T-cell (primary cell): ENCODE measurements at places on chromosomes 1 and 21.
A peak's percentile ranks its signal among the peaks of the same experiment; 100 is the strongest.

GRCh38 chr1:244234009-244234643 lies 183.0 kb downstream of the ZBTB18 start:
- DNase-seq, result no peak

DNA sequence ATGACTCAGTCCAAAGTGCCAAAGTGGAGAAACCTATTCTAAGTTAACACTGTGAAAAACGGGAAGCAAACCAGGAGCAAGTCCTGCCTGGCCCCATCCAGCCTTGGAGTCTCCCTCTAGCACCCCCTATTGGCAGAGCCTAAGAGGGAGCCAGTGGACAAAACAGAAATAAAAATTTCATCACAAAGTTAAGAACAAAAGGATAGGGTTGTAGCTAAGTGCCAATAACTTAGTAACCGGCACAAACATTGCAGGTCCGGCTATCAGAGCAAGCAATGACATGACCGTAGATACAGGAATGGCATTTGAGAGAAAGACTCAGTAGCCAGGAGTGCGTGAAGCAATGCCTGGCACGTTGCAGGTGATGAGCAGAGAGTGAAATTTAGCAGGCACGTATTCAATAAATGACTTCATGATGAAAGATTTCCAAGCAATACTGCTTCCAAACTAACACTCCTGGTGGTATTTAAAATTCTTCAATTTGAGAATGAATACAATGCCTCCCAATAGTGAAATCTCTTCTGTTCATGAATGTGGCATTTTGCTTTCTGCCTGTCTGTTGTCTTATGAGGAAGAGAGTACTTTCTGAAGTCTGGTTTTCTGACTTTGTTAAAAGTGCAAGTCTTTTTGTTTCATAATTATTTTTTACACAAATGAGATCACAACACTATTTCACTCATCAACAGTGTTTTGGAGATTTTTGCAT lies 391.0 kb downstream of the OMA1 start:
- DNase-seq, result no peak

- DNase-seq, result no peak
Observed at GRCh38 chr1:26469558-26469957, 2.7 kb upstream of the HMGN2 start.

DNA sequence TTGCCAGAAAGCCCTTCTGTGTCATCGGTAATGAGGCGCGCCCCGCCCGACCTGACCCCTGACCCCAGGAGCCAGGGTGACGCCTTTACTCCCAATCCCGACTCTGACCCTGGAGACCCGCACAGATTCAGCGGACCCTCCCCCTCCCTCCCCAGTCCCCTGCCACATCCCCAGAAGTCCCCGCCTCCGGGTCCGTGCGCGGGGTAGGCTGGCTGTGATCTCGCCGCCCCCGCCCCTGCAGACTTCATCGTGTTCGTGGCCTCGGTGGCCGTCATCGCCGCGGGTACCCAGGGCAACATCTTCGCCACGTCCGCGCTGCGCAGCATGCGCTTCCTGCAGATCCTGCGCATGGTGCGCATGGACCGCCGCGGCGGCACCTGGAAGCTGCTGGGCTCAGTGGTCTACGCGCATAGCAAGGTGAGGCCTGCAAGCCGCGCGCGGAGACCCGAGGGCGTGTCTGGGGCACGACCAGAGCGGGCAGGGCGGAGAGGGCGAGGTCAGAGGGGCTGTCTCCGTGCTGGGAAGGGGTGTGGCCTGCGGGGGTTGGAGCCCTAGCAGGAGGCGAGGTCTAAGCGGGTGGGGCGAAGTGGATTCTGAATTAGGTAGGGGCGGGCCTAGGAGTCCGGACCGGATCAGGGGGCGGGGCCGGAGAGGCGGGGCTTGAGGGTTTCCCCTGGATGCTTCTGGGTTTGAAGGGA lies 34.8 kb downstream of the KCNQ4 start:
- DNase-seq, result peak; percentile 81

DNA sequence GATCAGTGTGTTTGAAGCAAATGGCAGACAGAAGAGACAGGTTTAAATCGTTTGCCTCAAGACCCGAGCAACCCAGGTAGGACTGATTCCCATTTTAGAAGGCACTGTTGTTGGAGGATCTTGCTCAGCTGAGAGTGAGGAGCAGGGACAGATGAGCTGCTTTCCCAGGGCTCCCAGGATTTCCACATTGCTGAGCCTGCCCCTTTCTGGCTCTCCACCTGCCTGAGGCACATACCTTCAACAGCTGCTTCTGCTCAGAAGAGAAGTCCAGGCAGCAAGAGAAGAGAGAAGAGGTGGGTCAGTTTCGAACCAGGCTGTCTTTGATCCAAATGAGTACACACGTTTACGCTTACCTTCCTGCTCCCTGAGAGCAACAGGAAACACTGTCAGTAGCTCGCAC lies 5.7 kb downstream of the TNNT2 start:
- DNase-seq, result no peak

DNA sequence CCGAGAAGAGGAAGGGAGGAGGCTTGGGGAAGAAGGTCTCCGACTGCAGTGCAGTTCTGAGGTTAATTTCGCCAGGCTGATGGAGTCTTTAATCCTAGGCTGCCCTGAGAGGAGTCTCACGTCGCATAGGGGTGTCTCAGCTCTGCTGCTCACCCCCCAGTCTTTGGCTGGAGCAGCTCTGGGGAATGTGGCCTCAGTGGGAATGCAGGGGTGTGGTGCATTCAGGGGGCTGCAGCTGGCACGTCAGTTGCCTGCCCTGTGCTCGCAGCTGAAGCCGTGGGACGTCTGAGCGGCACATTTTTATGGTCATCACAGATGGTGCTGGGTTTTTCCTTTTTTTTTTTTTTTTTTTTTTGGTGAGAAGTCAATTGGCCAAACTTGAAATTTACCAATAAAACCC lies 38.2 kb downstream of the ACTN2 start:
- no peak for DNase-seq

GRCh38 chr21:44779417-44780136 lies 22.0 kb downstream of the UBE2G2 start:
- DNase-seq, result no peak

- no peak for DNase-seq
Observed at GRCh38 chr1:78377356-78377928, 113.3 kb upstream of the PTGFR start.

DNA sequence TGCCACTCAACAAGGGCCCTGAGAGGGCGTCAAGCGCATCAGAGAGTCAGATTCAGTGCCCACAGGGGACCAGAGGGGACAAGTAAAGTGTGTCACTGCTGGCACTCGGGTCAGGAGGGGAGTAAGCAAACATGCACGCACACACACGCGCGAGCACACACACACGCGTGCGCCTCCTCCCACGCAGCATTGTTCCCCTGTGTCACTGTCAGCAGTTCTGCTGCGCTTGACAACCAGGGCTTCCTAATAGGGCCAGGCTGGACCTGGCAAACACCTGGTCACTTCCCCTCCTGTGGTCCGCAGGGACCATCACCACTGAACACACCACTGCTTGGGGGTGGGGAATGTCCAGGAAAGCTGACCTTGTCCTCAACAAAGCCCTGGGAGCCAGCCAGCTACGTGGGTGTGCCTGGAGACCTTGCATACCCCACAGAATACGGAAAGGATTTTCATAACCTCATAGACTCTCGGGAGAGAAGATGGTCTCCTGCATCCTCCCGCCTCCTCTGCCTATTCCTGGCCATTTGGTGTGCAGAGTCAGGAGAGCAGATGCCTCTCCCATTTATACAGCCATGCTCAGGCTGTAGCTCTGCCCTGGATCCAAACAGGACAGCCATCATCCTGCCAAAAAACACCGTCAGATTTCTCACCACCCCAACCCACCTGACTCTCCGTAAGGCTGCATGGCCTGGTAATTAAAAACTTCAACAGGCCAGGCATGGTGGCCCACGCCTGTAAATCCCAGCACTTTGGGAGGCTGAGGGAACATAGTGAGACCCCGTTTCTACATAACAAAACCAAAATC lies 73.2 kb downstream of the SSBP3 start:
- DNase-seq, result no peak

- no peak for DNase-seq
Observed at GRCh38 chr21:33655588-33656221, 13.4 kb downstream of the ITSN1 start.

- DNase-seq, result no peak
Observed at GRCh38 chr1:152182944-152183361, 23.9 kb upstream of the RPTN start.

- no peak for DNase-seq
Observed at GRCh38 chr1:7743346-7743745, 27.8 kb upstream of the VAMP3 start.

DNA sequence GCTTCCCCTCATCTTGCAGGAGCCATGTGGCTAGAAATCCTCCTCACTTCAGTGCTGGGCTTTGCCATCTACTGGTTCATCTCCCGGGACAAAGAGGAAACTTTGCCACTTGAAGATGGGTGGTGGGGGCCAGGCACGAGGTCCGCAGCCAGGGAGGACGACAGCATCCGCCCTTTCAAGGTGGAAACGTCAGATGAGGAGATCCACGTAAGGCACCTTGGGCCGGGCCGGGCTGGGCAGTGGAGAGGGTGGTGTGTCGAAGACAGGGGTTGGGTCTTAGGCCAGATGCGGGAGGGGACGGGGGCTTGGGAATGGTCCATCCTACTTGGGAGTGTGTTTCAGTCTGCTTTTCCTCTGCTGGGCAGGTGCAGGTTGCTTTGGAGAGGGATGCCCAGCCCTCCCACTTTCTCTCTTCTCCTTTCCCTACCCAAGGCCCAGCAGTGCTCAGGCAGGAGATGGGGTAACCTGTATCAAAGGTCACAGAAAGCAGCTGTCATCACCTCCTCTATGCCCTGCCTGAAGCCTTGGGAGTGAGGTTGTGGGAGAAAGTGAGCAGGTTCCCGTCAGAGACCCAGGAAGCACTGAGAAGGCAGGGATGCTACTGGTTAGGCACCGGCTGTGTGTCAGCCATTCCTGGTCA lies 18.9 kb downstream of the EPHX1 start:
- DNase-seq, result no peak

GRCh38 chr1:113103048-113103447 lies 30.1 kb downstream of the LRIG2 start:
- no peak for DNase-seq

DNA sequence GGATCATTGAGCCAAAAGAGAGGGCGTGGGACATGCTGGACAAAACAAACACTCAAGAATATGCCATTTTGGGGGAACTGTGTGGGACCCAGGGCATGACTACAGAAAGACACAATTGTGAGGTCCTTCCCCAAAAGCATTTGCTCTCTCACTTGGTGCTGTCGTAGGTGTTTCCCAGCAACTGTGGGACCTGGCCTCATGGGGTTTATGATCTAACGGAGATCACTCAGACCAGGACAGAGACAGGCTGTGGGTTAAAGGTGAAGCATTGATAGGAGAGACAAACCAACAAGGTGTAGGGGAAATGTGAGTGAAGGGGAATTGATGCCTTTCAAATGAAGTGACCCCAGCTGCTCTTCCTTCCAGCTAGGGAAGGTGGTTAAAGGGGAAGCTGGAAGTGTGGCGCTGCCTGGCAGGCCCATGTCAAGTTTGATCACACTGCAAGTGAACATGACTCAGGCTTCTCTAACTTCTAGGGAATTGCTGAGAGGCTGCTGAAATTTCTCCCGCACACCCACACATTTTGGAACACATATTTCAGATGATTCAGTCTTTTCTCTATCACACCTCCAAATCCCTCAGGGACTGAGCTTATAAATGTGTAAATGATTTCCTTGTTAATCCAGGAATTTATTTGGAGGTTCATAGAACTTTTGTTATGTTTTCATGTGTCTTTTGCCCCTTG lies 30.2 kb downstream of the TRAF5 start:
- DNase-seq, result no peak

- no peak for DNase-seq
Observed at GRCh38 chr1:206961668-206962067, 8.6 kb downstream of the FCAMR start.

- no peak for DNase-seq
Observed at GRCh38 chr1:27622828-27623227, 12.2 kb downstream of the FGR start.

- DNase-seq, result no peak
Observed at GRCh38 chr1:20308569-20308968, 17.9 kb downstream of the VWA5B1 start.

- no peak for DNase-seq
Observed at GRCh38 chr1:54811066-54811465, 9.9 kb upstream of the TTC22 start.

DNA sequence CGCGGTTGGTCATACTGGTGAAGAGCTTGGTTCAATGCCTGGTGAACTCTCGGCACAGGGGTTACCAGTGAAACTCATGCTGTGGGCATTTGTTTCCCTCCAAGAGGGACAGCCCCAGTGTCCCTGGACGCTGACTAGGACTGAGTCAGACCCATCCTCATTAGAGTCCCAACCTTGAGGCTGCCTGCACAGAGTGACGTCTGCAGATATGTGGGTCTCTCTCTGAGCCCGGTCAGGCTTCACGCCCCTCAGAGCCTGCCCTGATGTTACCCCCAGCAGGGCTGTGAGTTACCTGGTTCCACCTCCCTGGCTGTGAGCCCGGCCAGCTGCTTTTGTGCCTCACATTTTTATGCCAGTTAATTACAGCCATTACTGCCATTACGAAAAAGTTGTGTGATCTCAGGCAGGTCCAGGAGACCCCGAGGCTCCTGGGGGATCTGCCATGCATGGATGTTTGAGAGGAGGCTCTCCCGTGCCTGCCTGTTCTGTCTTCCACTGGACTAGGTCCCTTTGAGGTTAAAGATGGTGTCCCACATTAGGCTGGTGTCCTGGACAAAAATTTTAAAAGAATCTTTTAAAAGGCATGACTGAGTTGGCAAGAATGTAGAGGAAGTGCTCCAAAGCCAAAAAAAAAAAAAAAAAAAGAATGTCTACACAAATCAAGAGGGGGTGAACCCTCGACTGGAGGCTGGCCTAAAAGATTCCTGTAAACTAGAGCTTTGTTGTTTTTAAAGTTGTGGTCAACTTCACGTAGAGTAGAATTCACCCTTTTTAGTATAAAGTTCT lies 36.6 kb upstream of the PADI1 start:
- DNase-seq, result no peak

DNA sequence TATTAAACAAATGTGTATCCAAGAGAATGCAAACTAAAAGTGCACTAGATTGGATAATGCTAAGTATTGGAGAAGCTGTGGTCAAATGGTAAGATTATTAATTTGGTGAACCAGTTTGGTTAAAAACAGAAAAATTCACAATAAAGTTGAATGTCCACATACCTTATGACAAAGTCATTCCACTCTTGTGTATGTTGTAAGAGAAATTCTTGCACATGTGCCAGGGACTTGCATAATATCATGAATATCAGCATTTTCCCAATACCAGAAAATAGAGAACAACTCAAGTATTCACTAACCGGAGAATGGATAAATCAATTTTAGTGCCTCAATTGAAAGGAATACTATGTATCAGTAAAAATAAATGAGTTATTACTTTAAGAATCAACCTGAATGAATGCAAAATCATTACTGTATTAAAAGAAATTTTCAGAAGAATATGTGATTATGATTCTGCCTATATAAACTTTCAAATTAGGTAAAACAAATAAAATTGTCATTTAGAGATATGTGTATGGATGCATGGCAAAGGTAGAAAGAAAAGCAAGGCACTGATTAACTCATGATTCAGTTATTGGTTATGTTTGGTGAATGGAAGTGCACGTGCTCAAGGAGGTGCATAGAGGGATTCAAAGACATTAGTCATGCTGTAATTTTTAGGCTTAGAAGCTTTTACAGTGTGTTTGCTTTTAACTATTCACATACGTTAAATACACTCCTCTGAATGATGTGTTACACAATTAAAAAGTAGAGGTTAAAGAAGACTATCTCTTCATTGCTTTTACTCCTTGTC lies 217.4 kb upstream of the KCNK2 start:
- no peak for DNase-seq
